Kidney glomerular epithelial cell (primary cell): ENCODE measurements at places on chromosomes 1 and 21.

DNA sequence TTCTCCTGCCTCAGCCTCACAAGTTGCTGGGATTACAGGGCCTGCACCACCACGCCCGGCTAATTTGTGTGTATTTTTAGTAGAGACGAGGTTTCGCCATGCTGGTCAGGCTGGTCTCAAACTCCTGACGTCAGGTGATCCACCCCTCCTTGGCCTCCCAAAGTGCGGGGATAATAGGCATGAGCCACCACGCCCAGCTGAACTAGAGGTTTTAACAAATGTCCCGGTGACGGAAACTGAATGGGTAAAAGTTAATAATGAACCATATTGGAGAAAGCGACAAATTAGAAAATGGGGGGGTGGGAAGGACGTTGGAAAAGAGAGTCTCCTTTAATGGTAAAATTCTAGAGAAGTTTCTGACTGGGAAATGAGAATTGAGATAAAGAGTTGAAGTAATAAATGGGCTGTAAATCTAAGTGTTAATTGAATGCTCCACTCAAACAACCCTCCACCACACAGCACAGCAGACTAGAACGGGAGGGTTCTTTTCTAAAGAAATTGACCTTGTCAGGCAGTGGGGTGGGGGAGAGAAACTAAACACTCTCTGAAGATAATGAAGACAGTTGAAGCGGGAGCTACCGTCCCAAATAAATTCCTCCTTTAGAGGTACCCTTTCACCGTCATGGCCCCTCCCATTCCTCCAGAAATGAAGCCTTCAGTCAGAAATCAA is 46.9 kb upstream of the PUM1 start:
- no peak for DNase-seq

DNA sequence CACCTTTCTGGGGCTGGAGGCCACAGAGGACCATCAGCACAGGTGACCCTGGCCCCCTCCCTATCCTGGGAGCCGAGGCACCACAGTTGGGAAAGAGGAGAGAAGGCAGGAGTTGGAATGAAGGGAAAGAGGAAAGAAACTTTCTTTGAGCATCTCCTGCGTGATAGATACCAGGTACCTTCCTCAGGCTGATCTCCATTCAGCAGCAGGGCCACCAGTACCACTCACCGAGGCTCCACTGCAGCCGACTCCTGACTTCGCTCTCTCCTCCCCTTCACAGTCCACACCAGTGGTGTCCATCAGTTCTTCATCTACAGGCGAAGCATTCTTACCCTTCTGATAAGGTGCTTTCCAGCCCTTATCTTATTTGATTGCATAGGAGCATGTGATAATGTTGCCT is 55.3 kb downstream of the LGR6 start:
- DNase-seq = no peak

- peak; percentile 78 for DNase-seq
These were observed 58.9 kb upstream of the GNG4 start for GRCh38 chr1:235708390-235708962.

GRCh38 chr1:36083635-36084496 is at the start of gene TEKT2:
Gene TEKT2, plus strand, starts transcription at chr1:36084094. Its CDS starts 828 bp downstream, at chr1:36084922.
- no peak for DNase-seq

DNA sequence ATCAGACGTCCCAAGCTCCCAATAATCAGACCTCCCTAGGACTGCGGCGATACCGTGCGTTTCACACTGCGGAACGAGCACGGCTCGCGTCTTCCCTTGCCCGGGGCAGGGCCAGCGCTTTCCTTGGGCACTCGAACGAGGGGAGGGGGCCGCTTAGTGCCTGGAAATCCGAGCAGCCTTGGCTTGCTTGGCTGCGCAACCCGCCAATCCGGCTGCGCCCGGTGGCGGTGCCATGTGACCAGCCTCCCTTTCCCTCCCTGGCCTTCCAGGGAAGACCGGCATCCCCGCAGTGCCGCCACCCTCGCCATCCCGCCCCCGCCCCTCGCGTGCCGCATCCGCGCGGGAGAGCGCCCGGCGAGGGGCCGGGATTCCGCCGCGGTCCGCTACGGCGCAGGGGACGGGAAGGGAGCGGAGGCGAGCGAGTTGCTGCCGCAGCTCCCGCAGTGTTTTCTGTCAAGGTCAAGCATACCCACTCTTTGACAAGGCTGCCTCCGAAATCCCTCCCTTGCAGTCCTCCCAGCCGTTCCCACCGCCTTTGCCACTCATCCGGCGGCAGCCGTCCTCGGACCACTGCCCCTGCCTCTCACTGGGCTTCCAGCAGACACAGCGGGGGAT is 8.3 kb upstream of the RNF19B start:
- DNase-seq = peak; percentile 12

GRCh38 chr1:85135392-85135798 is 65.4 kb downstream of the SYDE2 start:
- no peak for DNase-seq

- peak; percentile 10 for DNase-seq
These were observed 10.4 kb downstream of the BCAN start for GRCh38 chr1:156652131-156652991.
